A549 treated with RU486 at 1 μM for 4 hours (cell line): ENCODE measurements at places on chromosomes 2 and 18. TPM values are rescaled to one million over a fixed set of nuclear protein-coding genes. Genes with fewer than 3 reads are reported as not detected.

Gene SLC9A4
- not detected in 5 replicates for total RNA-seq

Gene STEAP3
- total RNA-seq: 34.1 to 46.9 TPM (median 41.3 TPM) in 5 replicates

Gene TEKT4
- total RNA-seq: not detected in 5 replicates

Gene CDH20
- total RNA-seq: not detected in 5 replicates

Gene CHRNG
- total RNA-seq: not detected in 5 replicates

Gene CKAP2L
- 8.6 to 19.4 TPM (median 14.2 TPM) in 5 replicates for total RNA-seq

Gene SAP130
- total RNA-seq: 11.8 to 12.4 TPM (median 12.2 TPM) in 5 replicates

Gene MC4R
- not detected in 5 replicates for total RNA-seq

Gene SEMA4C
- total RNA-seq: 15.2 to 22.7 TPM (median 21.1 TPM) in 5 replicates

Gene UNC80
- total RNA-seq: not detected in 5 replicates

Gene SPP2
- total RNA-seq: not detected in 5 replicates

Gene PROM2
- 0.13 TPM in 1 of 5 replicates, not detected in the others for total RNA-seq

Gene LOXL3
- total RNA-seq: 0.14 to 0.66 TPM (median 0.25 TPM) in 5 replicates

Gene SDC1
- total RNA-seq: 151 to 223 TPM (median 171 TPM) in 5 replicates

Gene CD207
- not detected in 5 replicates for total RNA-seq

Gene IL36B
- total RNA-seq: not detected in 5 replicates

Gene MAB21L4
- total RNA-seq: 0.08 to 0.17 TPM (median 0.09 TPM) in 3 of 5 replicates, not detected in the others

Gene MC2R
- not detected in 5 replicates for total RNA-seq

Gene IL36RN
- total RNA-seq: 0.06 to 0.59 TPM (median 0.08 TPM) in 4 of 5 replicates, not detected in the other

Gene PAIP2B
- 0.22 to 0.32 TPM (median 0.25 TPM) in 5 replicates for total RNA-seq

Gene RAMP1
- not detected in 5 replicates for total RNA-seq

Gene SERPINB13
- total RNA-seq: not detected in 5 replicates

Gene MRO
- total RNA-seq: 0.11 to 0.18 TPM (median 0.15 TPM) in 5 replicates

Gene SMYD1
- not detected in 5 replicates for total RNA-seq

Gene TMEM185B
- total RNA-seq: 41.1 to 53.2 TPM (median 50.1 TPM) in 5 replicates

Gene IFIH1
- total RNA-seq: 0.89 to 2.0 TPM (median 1.1 TPM) in 5 replicates

Gene MYO5B
- total RNA-seq: 10.2 to 15.1 TPM (median 12.8 TPM) in 5 replicates

Gene ALPI
- total RNA-seq: not detected in 5 replicates

Gene DNAH7
- total RNA-seq: 0.56 to 1.7 TPM (median 1.0 TPM) in 5 replicates

Gene COLEC11
- total RNA-seq: 0.39 to 0.76 TPM (median 0.60 TPM) in 5 replicates

Gene HMSD
- total RNA-seq: 0.21 to 0.39 TPM in 2 of 5 replicates, not detected in the others

Gene NPHP1
- 5.0 to 8.8 TPM (median 6.9 TPM) in 5 replicates for total RNA-seq

Gene CD226
- total RNA-seq: 0.08 to 0.10 TPM (median 0.09 TPM) in 3 of 5 replicates, not detected in the others

Gene CLEC4F
- total RNA-seq: not detected in 5 replicates

Gene SP100
- 26.2 to 31.1 TPM (median 29.3 TPM) in 5 replicates for total RNA-seq

Gene RAPGEF4
- 0.11 to 0.23 TPM (median 0.12 TPM) in 5 replicates for total RNA-seq

Gene CRYGC
- total RNA-seq: not detected in 5 replicates

Gene LBX2
- total RNA-seq: 2.7 to 4.1 TPM (median 3.4 TPM) in 5 replicates

Gene TRIB2
- 0.13 to 0.81 TPM (median 0.31 TPM) in 5 replicates for total RNA-seq

Gene ABCG8
- total RNA-seq: not detected in 5 replicates

Gene RAB6C
- total RNA-seq: not detected in 5 replicates

Gene LOXHD1
- not detected in 5 replicates for total RNA-seq
